T-helper 2 cell treated with Interferon-gamma antibody and Interleukin-4, amounts not matched to agents 100 ng/mL and 5 ng/mL, for 36 hours (primary cell): ENCODE measurements at places on chromosomes 7 and 10. TPM values are rescaled to one million over a fixed set of nuclear protein-coding genes. Genes with fewer than 3 reads are reported as not detected.

The ANKRD2 gene
- 0.36 and 0.52 TPM in 2 replicates for total RNA-seq

The ZNF12 gene
- total RNA-seq: 20.9 and 22.7 TPM in 2 replicates

The SAMD9 gene
- total RNA-seq: 38.5 and 39.2 TPM in 2 replicates

The WNT8B gene
- 0.27 and 0.41 TPM in 2 replicates for total RNA-seq

The TMEM273 gene
- 39.4 and 41.0 TPM in 2 replicates for total RNA-seq

The IFIT1B gene
- not detected in 2 replicates for total RNA-seq

The OIT3 gene
- 0.11 TPM in 1 of 2 replicates, not detected in the other for total RNA-seq

The EN2 gene
- not detected in 2 replicates for total RNA-seq

The SFTPA1 gene
- total RNA-seq: not detected in 2 replicates

The SEMA3A gene
- 0.59 and 0.66 TPM in 2 replicates for total RNA-seq

The ASB10 gene
- not detected in 2 replicates for total RNA-seq

The ENO4 gene
- not detected in 2 replicates for total RNA-seq

The ZMIZ1 gene
- 45.8 and 46.2 TPM in 2 replicates for total RNA-seq

The DTX2 gene
- 29.2 and 29.6 TPM in 2 replicates for total RNA-seq

The ZNF804B gene
- not detected in 2 replicates for total RNA-seq
